ENCODE measurements at places on chromosomes 12 and 14.

- peak; percentile 51 for DNase-seq
Observed at GRCh38 chr14:73785834-73786635, 65.6 kb upstream of the PTGR2 start.

DNA sequence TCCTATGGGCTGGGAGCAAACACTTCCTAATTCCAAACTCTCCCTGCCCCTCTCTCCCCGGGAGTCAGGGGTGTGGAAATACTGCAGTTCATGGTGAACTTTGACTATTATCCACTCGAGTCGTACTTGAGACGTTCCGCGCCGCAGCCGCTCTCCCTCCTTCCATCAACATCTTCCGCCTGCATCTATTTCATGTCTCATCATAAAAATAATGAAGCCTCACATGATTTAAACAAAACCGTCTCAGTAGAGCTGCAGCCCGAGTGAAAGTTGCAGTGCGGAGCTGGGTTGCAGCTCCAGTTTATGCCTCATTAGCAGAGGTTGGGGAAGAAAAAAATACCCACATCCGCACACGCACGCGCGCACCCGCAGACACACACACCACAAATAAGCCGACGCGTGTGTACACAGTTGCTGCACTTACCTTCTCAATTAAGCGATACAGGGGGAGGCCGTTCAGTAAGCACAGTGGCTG, 283 bp downstream of the LMO3 start:
- no peak for DNase-seq

GRCh38 chr12:5889381-5890047, 55.5 kb downstream of the ANO2 start:
- DNase-seq: no peak

GRCh38 chr12:12007713-12008231, 63.0 kb upstream of the BCL2L14 start:
- DNase-seq: no peak

DNA sequence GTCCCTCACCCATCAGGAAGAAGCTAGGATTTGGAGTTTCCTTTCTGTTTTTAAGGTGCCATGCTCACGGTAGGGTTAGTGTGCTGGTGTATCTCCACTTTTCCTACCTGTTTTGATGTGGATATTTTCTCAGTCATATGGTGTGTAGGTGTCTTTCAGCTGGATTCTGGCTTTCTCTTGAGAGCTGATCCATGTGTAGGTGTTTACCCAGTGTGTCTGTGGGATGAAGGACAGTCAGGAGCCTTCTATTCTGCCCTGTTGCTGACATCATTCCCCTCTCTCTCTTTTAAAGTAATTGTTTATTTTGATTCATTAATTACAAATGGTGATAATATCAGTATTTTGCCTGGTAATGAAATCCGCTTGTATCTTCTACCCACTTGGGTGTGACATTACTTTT, 22.8 kb downstream of the TMX1 start:
- no peak for DNase-seq

DNA sequence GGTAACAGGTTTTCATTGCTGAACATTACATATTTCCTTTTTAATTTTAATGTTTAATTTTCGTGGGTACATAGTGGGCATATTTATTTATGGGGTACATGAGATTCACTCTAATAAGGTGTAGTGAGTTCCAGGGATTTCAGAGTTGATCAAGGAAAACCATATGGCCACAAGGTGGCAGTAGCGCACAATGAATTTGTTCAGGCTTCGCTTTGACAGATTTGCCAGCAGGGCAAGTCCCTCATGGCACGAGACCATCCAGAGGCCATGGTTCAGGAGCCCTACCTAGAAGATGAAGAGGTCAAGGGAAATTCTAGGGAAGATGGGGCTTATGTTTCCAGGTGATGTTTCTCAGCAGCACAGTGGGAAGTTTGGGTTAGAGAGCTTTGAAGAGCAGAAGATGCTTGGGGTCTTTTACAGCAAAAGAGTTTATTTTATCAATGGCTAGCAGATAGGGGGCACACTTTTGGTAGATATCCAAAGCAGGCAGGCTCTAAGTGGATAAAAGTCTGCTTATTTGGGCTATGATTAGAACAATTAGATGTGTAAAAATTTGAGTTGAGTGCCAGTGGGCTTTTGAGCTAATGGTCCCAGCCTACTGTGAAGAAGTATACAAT, 1004.4 kb downstream of the AACS start:
- DNase-seq: no peak

DNA sequence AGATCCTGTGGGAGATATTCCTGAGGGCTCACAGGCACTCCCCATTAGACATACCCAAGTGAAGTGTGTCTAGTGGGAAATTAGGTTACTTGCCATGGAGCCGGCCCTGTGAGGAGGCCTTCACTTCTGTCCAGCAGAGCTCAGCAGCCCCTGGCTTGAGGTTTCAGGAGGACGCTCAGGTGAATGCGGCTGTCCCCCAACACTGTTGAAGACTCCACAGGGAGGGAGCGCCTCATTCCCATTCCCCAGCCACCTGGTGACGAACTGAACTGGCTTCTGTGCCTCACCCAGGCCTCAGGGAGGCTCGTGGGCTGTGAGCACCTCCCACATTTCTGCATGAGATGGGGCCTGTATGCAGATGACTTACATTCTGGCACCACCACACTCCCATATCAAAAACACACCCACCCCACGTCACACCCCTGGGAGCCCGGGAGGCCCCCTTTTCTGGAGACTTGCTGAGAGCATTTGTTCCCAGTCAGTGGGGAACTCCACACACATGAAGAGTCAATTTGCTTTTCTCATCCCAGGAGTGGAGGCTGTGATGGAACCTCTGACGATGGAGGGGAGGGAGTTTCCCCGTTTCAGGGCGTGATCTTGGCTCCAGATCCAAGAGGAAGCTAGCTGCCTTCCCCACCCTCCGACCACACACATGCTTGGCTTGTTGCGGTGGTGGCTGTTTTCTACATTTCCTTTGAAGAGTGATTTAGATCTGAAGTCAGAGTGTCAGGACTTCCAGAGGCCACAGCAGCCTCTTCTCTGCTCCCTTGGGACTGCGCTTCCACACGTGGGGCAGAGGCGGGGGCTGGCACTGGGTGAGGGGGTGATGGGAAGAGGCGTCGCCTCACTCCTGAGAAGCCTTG, 120.7 kb downstream of the ADGRD1 start:
- DNase-seq: peak; percentile 12

- DNase-seq: no peak
Observed at GRCh38 chr12:11929714-11930113, 141.0 kb upstream of the BCL2L14 start.

- DNase-seq: no peak
Observed at GRCh38 chr14:21023174-21023573, 1.7 kb downstream of the NDRG2 start.

- DNase-seq: no peak
Observed at GRCh38 chr12:29086325-29087271, 62.5 kb upstream of the FAR2 start.

GRCh38 chr14:59060841-59061240, 127.6 kb upstream of the DAAM1 start:
- no peak for DNase-seq

GRCh38 chr14:38838049-38838978, 264.7 kb downstream of the SEC23A start:
- no peak for DNase-seq

GRCh38 chr14:53764846-53765245, 191.8 kb downstream of the BMP4 start:
- DNase-seq: no peak

Measured in activated B cell treated with CpG ODN at 0.5 μM for 24 hours (primary cell).